Pons (tissue), 1 donor: ENCODE measurements at places on chromosomes 12 and 14.

DNA sequence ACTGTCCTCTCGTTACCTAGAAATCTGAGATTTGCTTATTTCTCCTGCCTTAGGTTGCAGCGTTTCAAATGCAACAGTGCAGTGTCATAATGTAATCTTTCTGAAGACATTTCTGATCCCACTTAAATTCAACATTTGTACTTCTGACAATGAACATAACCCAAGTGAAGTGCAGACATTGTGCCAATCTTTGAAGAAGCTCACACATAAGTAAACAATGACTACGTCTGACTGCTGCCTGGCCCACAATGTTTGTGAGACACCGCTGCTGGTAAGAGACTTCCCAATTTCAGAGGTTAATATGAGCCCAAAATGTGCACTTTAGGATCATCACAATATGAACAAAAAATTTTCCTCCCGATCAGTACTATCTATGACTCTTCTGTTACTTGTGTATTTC, 84.6 kb upstream of the BCL2L14 start:
- no peak for DNase-seq

DNA sequence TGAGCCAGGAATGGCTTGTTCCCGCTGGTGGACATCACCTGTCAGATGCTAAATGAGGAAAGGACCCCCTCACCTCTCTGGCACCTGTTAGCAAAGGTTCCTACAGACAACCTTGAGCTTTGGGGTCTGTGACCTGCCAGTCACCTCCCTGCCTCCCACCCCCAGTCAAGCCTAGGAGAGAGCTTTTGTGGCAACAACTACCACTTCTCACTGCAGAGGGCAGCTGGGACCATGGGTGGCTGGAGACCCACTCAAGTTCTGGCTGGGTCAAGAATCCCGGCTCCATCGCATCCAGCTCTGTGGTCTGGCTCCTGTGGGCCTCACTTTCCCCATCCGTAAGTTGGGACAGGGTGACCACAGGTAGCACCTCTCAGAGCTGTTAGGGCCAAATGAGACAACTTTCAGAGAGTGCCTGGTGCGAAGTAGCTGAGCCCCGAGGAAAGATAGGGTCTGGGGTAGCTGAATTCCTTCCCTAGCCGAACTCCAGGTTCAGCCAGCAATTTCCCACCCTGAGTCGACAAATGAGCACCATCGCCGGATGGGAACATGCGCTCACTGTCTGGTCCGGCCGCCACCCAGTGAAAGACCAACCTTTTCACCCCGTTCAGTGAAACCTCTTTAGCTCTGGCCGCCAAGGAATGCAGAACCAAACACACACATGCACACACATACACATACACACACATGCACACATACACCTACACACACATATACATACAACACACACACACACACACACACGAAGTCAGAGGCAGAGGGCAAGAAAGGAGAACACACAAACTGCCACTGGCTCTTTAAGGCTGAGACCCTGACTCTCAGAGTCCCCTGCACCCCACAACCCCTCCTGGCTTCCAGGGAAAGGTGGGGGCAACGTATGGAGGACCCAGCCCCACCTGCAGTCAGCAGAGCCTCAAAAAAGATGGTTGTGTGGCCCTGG, 1.9 kb downstream of the TMEM119 start:
- no peak for DNase-seq

- DNase-seq = no peak
Observed at GRCh38 chr14:26199590-26200370, 398.1 kb downstream of the NOVA1 start.

DNA sequence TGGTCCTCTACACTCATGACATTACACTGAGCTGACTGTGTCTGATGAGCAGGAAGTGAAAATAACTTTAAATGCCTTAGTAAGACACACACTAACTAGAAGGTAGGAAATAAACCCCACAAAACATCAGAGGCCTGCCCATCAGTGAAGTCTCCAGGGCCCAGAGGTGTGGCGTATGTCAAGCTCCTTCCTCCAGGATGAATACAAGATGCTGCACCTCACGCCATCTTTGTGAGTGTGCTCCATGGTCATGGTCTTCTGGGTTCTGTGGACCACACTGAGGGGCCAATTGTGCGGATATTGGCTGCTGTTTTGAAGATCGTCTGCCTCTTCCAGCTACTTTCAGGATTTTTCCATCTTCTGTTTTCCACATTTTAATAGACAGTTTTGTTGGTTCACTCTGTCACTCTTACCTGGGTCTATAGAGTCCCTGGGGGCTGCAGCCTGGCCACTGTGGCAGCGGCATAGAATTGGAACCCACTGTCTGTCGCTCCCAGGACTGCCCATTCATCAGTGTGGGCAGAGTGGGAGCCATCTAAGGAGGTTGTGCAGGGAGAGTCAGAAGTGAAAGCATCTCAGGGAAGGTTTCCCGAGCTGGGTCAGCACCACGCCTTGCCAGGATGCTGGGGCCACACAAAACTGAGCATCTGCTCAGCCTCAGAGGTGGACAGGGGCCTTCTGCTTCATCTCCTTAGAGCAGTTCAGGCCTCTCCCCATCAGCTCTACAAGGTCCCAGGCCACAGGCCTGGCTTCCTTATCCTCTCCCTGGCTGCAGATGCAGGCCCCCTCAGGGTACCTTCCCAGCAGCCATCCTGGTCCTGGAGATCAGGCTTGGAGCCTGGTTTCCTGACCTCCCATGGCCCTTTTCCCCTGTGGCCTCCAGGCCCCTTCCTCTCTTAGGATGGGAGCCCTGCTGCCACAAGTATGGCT, 57.5 kb upstream of the C14orf180 start:
- no peak for DNase-seq

DNA sequence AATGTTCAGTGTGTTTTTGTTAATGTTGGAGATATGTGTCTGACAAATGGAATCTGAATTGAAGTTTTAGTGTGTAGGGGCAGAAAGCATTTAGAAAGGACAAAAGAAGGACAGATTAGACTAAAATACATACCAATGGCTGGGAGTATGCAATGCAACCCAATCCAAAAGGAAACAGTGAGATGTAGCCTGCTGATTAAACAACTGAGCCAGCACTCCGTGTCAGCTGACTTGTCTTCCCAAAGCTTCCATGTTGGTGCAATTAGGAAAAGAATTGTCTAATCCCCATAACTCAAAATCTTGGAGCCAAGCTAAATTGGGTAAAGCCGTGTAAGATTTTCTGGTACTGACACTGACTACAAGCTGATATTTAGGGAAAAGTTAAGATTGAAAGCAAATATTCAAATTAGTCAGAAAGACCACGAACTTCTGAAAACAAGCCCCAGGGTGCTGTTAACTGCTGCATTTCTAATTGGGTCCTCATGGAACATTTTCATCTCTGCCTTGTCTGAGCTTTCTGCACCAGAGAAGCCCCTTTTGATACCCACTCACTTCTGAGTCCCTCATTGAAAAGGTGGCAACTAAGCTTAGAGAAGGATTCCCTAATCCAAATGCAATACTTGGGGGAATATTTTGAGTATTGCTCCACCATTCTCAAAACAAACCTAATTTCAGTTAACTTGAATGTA, 109.1 kb downstream of the DAD1 start:
- no peak for DNase-seq

- no peak for DNase-seq
Observed at GRCh38 chr12:95643256-95643655, 92.0 kb upstream of the USP44 start.

- no peak for DNase-seq
Observed at GRCh38 chr12:25839470-25839869, 119.0 kb upstream of the RASSF8 start.

- DNase-seq = no peak
Observed at GRCh38 chr12:78519422-78519821, 345.2 kb upstream of the SYT1 start.

DNA sequence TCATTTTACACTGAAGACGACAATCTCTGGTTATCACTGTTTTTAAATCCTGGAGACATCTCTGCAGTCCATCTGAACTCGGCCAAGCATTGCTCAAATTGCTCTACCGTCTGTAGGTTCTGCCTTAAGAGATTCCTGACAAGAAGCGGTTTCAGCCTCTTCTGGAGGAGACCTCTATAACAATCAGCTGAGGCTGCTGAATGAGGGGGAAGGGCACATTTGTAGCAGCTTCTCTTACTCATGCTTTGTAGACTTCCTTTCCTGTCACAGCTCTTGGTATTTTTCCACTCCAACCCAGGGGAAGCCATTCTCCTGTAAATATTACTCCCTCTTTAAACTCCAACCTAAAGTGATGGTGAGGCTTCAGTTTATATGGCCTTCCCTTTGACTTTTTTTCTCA, 3.0 kb downstream of the ARG2 start:
- peak; percentile 64 for DNase-seq

DNA sequence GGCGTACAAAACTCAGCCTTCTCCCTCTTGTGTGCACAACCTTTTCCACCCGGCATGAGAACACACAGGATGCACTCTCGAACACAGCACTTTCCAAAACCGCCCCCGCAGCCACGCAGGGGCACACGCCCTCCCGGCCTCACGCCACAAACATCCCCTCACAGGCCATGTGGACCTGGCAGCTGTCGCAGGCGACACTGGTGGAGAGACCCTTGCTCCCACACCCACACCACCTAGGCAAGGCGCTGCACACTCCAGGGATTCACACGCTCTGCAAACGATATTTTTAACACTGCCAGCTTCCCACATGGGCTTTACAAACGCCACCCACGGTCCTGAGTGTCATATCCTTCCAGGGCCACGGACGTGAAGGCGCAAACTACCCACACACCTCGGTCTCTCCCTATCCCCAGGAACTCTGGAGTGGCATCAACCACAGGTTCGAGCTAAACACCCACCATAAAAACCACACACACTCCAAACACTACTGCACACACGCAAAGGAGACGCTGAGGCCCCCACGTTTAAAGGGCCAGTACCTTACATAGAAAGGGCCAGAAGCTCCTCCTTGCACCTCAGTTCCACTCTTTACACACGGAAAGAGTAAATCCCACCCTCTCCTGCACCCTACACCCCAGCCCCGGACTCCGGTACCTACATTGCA, 12.4 kb upstream of the ITGB7 start:
- no peak for DNase-seq

- no peak for DNase-seq
Observed at GRCh38 chr12:19994968-19995367, 373.4 kb upstream of the PDE3A start.

- no peak for DNase-seq
Observed at GRCh38 chr12:83536496-83536895, 849.8 kb downstream of the TMTC2 start.

GRCh38 chr12:72828662-72829324, 556.6 kb downstream of the TRHDE start:
- DNase-seq = no peak

- DNase-seq = no peak
Observed at GRCh38 chr12:54404061-54405004, 14.7 kb downstream of the ITGA5 start.

- no peak for DNase-seq
Observed at GRCh38 chr12:124375141-124375788, 80.4 kb downstream of the RFLNA start.

DNA sequence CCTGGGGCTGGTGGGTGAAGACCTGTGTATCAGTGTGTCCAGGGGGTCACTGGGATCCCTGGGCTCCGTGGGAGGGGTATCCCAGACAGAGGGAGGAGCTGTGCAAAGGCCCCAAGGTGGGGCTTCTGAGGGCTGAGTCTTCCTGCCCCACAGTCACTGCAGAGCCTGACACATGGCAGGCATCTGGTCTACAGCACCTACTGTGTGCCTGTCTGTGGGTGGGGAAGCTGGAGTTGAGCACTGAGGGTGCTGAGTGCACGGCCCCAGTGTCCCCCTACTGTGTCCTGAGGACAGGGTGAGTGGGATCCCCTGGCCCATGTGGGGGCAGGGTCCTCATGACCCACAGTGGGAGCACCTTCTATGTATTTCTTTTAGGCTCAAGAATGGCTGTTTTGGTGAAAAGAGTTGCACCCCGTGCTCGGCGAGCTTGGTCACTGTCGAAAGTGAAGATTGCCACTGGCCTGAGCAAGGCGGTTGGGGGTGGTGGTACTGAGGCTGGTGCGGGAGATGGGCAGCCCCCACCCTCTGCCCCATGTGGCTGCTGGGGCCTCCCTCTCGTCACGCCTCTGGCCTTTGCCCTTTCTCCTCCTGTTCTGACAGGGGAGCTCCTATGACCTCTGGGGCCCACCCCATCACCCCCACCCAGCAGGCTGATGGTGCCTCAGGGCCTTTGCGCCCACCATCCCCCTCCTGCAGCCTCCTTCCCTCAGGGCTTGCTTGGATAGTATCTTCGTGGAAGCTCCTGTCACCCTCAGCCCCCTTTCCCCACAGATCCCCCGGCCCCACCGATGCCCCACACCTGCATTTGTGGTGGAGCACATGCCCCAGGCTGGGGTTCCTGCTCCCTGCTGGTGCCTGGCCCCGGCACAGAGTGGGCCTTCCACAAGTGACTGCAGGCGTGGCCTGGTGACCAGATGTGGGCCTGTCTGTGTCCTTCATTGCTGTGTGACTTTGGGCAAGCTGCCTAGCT, 55.8 kb downstream of the BEGAIN start:
- no peak for DNase-seq

DNA sequence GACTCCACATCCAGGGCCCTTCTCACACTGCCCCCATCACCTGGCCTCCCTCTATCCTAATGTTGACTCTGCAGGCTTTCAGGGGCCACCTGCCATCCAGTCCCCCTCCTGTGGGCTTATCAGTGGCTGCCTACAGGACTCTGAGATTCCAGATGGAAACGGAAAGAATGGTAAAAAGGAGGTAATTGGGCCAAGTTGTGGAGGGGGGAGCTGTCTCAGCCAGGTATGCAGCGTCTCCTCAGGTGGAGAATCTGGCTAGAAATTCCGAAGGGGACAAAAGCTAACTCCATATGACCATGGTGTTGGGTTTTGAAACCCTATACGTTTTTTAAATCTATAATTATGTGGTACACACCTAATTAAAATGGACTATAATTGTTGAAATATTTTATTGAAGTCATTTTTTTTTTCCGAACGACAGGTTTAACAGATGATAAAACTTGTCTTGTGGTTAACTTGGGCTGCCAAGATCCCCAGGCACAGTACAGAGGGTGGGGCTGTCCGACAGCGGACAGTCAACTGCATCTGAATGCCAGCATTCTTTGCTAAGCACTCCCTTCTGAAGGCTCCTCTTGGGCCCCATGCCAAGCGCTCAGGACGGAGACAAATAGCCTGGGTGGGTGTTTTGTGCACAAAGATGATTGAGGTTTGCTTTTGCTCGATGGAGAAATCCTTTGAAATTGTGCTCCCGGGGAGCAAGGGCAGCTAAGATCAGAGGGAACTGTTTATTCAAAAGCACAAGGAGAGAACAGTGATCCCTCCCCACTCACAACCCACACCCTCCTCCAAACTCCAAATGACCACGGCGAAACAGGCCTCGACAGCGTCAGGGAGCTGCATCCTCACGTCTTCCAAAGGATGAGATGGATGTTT, 365.6 kb downstream of the BCL11B start:
- DNase-seq = no peak

DNA sequence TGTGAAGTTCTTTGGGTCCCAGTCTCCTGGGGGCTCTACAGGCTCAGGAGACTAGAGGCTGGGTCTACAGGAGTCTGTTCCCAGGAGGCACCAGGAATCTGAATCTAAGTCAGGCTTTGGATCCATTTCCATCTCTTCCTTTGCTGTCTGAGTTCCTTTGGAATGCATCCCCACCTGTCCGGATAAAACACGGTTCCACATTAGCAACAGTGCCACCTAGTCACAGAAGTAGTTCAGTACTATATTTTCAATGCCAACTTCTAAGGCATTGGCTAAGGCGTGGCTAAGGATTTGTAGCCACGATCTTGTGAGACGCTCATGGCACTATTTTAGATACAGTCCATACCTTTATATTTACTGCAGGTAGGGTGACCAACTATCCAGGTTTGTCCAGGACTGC, 15.1 kb downstream of the ZC2HC1C start:
- DNase-seq = no peak

- peak; percentile 82 for DNase-seq
Observed at GRCh38 chr12:108826101-108826806, 31.1 kb downstream of the SSH1 start.

GRCh38 chr14:67705211-67705610, 3.5 kb downstream of the RDH12 start:
- no peak for DNase-seq
